ENCODE measurements at places on chromosomes 2 and 18.

DNA sequence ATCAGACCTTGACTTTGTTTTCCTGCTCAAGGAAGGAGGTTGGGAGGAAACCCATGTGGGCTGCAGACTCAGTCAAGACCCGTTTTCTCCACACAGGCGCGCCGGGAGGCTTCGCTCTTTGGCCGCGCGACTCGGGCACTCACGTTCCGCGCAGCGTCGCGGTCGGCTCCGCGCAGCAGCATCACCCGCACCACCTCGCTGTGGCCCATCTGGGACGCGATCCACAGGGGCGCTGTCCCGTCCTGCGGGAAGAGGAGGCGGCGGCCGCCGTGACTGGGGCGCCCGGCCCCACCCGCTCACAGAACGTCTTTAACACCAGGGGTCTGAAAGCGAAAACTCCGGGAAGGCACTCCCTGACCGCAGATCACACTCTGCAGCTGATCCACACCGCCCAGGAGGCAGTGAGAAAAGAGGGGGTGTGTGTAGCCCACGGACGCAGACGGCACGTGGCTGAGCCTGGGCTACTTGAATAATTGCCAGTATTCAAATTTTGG is 33.1 kb upstream of the NPC1 start:
- no peak for DNase-seq

- DNase-seq: no peak
These were observed 7.1 kb downstream of the CCNYL1 start for GRCh38 chr2:207718521-207718920.

DNA sequence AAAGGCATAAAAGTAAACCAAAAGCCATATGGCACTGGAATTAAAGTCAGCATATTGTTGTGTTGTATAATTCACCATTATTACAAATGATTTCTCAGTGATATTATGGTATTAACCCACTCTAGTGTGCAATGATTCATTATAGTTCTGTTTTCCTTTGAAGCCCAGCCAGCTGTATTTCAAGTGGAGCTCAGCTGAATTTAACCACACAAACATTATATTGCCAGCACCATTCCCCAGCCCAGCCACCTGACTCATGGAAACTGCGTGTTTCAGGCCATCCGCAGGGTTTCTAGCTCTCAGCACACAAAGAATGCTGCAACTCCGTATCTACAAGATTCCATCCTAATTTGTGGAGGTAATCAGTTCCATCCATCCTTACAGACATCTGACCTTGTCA is 166.8 kb upstream of the CHAC2 start:
- DNase-seq: no peak

GRCh38 chr2:120546048-120546864 is 189.4 kb upstream of the GLI2 start:
- DNase-seq: no peak
